ENCODE measurements at places on chromosomes 16 and 17.

DNA sequence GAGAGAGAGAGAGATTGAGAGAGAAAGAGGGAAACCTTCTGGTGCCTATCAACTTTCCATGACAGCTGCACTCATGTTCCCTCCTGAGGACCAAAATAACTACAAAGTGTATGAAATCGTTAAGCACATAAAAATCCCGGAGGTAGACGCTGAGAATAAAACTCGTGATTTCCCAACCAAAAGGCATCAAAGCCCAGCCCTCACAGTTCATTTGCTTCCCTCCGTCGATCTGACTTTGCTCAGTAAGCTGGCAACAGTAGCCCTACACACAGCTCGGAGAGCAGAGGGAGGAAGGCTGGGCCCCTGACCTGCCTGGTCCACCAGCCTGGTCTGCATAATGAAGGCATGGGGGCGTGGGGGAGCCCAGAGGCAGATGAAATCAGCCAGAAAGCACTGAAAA, 273.9 kb upstream of the ZFHX3 start:
- DNase-seq: no peak

DNA sequence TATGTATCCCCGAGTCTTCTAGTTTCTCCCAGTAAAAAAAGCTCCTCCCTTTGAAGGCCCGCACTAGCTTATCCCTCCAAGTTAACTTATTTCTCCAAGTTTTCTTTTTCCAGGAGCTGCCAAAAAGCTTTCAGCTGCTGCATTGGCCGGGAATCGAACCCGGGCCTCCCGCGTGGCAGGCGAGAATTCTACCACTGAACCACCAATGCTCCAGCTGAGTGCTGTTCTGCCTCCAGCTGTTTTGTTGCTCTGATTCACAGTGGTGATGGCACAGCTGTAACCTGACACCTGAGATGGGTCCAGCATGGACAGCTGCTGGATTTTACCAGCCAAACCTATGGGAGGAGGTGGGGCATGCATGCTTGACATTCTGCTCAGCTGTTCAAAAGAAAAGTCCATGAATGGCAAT, 22.1 kb downstream of the VAC14 start:
- peak; percentile 91 for DNase-seq

DNA sequence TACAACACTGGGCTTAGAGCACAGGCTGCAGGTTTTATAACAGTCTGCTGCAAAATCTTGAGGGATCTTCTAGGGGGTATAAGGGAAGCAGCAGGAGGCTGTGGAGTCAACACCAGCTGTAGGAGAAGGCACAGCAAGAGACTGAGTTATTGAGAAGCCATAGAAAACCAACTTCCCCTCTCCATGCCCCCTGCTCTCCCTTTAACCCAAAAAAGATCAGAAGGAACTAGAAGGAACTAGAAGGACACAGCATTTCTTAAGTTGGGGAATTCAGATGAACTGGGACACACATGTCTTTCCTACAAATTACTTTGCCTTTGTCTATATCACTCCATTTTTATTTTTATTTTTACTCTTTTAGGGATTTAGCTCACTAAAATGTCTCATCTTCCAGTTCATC, 6.2 kb upstream of the CCL18 start:
- no peak for DNase-seq

DNA sequence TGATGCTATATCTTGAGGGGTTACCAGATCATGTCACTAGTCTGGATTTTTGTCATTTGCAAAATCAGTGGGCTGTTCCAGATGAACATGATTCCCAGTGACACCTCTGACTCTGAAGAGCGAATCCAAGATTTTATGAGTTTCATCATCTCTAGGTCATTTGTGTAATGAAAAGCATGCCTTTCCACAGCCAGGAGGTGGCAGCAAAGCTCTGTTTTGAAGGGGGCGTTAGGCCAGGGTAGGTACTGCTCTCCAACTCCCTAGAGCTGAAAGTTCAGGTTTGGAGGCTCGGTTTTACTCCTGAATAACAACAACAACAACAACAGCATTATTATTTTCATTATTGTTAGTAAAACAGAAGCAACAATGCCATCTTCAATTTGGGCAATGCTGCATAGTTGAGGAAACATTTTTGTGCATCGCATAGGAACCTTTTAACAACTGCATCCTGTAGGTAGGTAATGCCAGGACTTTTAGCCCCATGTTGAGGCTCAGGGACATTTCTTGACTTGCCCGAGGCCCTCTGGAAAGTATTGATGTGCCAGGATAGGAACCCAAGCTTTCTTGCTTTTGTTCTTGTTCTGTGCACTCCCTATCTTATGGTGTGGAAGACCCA, 77.0 kb downstream of the MYH13 start:
- peak; percentile 72 for DNase-seq

DNA sequence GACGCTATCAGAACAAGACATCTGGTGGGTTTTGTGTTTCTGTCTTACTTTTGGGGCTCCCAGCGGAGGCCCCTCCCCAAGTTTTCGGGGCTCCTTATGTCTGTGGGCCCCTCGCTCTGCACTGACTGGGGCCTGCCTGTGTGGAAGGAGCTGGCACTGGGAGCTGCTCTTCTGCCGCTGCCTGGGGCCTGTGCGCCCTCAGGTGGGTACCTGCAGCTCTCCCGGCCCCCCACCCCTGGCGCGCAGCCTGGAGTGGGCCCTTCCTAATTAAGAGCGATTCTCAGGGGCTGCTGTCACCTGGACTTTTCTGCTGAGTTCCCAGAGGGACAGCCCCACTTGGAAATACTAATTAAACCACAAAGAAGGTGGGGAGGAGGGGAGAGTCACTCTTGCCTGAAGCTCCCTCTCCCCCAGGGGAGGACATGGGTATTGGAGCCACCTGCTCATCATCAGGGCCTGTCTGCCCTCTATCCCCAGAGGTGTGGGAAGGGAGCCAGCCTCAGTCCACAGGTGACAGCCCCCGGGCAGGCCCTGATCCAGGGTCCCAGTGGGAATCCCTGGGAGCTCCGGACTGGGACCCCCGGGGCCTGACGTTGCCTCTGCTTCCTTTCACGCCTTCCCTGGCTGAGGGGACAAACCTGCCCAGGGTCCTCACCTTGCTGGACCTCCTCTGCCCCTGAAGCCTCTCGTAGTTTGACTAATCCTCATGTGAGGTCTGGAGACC, 36.5 kb downstream of the GSE1 start:
- no peak for DNase-seq

- DNase-seq: no peak
Observed at GRCh38 chr17:26773189-26774188, 520.4 kb upstream of the WSB1 start.

DNA sequence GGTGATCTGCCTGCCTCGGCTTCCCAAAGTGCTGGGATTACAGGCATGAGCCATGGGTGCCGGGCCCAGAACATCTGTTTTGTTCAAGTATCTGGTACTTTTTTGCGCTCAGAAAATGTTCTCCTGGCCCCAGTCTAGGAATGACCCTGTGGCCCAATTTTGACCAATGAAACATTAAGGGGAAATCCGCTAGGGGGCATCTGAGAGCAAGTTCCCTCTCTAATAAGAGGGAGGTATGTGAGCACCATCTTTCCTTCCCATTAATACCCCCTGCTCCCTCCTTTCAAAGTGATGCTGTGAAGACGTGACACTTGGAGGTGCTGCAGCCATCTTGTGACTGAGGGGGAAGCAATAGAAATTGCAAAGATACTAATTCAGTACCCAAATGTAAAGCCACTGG, 16.5 kb upstream of the CLEC3A start:
- no peak for DNase-seq

DNA sequence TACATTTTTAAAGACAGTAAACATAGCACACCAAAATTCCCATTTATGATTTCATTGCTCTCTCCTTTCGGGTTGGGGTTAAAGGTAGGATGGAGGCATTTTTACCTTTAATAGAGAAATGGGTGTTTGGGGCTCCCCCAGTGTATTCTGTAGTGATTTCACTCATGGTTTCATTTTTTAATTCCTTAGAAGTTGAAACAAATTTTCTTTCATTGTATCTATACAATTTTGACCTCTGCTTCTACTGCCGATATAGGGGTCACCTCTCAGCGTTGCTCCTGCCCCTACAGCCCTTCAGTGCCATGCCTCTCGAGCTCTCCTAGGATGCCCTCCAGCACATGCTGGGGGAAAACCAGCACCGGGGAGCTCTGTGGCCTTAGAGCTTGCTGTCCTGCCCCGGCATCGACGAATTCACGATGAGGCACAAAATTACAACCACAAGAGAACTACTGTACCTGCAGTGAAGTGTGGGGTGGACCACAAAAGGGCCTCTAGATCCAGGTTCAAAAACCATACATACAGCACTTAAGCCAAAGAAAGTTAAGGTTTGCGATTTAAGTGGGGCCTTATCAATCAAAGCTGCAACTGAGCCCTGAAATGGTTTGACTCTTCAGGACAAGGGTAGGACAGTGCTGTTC, 39.3 kb downstream of the LITAFD start:
- DNase-seq: no peak

GRCh38 chr16:89841275-89841674, 13.0 kb downstream of the SPIRE2 start:
- DNase-seq: no peak

DNA sequence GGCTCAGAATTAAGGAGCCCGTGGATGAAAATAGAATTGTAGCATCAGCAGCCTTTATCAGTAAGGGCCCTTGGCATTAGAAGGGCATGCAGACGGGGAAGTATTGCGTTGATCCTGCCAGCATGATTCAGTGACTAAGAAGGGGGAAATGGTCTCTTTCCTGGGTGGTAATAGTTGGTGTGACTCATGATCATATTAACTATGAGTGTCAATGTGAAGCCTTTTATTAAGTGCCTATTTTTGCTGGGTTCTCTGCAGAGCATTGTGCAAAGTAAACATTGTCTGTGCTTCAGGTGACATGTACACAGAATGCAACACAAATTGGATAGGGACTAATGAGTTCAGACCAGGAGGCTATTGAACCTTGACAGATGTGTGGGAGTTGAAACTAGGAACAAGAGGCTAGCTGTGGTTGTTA, 24.5 kb downstream of the RCVRN start:
- DNase-seq: peak; percentile 55

- peak; percentile 86 for DNase-seq
Observed at GRCh38 chr16:19137201-19138128, 23.7 kb downstream of the ITPRIPL2 start.

- no peak for DNase-seq
Observed at GRCh38 chr17:2780256-2780655, 16.0 kb upstream of the RAP1GAP2 start.

GRCh38 chr17:75269844-75270217, 1.2 kb downstream of the MIF4GD start:
- DNase-seq: no peak

DNA sequence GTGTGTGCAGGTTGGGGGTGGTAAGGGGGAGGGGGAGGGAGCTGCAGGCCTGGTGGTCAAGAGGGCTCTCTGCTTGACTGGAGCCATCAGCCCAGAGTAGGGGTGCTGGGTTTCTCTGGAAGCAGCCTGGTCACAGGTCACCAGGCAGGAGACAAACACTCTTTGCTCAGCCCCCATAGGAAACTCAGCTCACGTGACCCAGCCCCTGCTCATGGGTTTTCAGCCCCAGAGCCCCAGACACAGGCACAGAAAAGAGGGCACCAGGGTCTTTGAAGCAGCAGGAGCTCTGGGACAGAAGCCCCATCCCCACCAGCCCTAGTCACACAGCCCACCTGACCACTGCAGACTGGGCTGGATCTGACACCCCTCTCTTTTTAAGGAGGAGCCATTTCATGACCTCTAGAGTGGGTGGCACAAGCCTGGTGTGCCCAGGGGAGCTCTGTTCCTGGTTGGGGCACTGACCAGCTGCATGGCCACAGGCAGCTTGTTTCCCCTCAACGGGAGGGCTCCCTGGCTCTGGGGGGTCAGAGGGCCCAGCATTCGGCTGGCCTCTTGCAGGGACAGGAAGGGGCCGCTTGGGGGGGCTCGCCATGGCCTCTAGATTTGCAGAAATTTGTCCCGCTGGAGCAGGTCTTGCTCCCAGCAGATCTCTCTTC, 13.8 kb upstream of the CD79B start:
- DNase-seq: no peak

- no peak for DNase-seq
Observed at GRCh38 chr16:46768809-46769208, 20.7 kb upstream of the MYLK3 start.

DNA sequence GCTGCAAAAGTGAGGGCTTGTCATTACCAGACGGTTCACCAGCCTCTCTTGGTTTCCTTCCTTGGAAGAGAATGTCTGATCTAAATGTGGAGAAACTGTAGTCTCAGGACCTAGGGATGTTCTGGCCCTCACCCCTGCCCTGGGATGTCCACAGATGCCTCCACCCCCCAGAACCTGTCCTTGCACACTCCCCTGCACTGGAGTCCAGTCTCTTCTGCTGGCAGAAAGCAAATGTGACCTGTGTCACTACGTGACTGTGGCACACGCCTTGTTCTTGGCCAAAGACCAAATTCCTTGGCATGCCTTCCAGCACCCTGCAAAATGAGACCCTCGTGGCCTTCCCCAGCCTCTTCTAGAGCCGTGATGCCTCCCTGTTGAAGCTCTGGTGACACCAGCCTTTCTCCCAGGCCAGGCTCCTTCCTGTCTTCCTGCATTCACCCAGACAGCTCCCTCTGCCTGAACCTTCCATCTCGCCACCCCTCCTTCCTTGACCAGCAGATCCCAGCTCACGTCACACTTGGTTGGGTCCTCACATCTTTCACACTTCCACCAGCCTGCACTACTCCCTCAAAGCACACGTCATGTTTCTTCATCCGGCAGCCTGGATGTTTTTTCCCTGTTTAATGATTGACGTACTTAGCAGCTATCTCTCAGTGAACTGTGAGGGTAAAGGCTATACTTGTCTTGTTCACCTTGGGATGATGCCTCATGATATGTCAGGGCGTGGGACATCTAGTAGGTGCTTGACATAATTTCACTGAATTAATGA, 4.3 kb downstream of the ZNF768 start:
- no peak for DNase-seq
